Activated T-cell treated with anti-CD3 and anti-CD28 coated beads, Interleukin-2, amount 50 U/mL, for 72 hours (primary cell): ENCODE measurements at places on chromosomes 1 and 21. TPM values are rescaled to one million over a fixed set of nuclear protein-coding genes. Genes with fewer than 3 reads are reported as not detected.

The CD160 gene
- not detected for total RNA-seq

- no peak for DNase-seq
- peaks cover 3% of the 10 kb centered on the region for H3K36me3 ChIP-seq
- H3K27ac ChIP-seq: no peak overlapping the region
- H3K27me3 ChIP-seq: no peaks in the 10 kb centered on the region
- H3K4me3 ChIP-seq: no peak overlapping the region
- H3K4me1 ChIP-seq: peaks cover 5% of the 10 kb centered on the region
These were observed 253.8 kb upstream of the HOOK1 start for GRCh38 chr1:59560807-59561450.

The LCE1F gene
- total RNA-seq: not detected

The OR10J1 gene
- not detected for total RNA-seq

GRCh38 chr1:151579436-151580225, 32.2 kb upstream of the SNX27 start:
- no peak overlapping the region for H3K27ac ChIP-seq
- DNase-seq: no peak
- no peak overlapping the region for H3K4me3 ChIP-seq
- peaks cover 22% of the 10 kb centered on the region for H3K4me1 ChIP-seq

The ACTN2 gene
- not detected for total RNA-seq

DNA sequence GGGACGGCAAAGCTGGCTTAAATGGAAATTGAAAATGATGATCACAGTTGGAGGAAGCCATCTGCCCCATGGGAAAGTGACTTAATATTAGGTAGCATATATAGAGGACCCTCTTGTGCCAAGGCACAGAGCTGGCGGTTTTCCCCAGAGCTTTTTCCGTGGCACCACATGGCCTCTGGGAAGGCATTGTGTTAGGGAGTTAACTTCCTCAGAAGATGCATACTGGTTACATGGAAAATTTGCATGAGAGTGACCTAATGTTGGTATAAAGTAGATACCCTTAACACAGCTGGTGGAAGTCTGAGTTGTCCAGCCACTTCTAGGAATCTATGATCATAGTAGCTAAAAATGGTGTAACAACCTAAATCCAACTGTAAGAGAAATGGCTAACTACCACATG, 27.3 kb downstream of the CAP1 start:
- H3K27me3 ChIP-seq: no peaks in the 10 kb centered on the region
- no peak overlapping the region for H3K4me3 ChIP-seq
- peaks cover 55% of the 10 kb centered on the region for H3K36me3 ChIP-seq
- peak overlapping the region; percentile 26 for H3K27ac ChIP-seq
- peaks cover 50% of the 10 kb centered on the region for H3K4me1 ChIP-seq
